ENCODE measurements at places on chromosomes 7 and 10. TPM values are rescaled to one million over a fixed set of nuclear protein-coding genes. Genes with fewer than 3 reads are reported as not detected.

DNA sequence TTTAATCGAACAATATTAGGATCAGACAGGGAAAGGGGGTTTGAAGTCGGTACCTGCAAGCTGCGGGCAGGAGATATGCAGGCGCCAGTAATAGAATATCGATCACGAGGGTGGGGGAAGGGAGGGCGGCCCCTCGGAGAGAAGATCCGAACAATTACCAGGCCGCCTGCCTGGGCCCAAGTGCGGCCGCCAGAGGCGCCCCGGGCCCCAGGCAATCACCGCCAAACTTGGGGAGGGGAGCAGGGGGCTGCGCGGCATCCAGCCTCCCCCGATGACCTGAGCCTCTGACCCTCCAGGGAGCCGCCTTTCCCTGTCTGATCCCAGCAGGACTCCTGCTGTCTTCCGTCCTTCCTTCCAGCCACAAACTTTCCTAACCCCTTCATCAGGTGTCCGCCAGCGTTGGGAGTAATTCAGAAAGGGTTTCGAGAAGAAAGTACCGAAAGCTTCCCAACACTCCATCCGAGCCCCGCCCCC, 1.1 kb downstream of the NKX1-2 start:
- no peak for ATAC-seq

DNA sequence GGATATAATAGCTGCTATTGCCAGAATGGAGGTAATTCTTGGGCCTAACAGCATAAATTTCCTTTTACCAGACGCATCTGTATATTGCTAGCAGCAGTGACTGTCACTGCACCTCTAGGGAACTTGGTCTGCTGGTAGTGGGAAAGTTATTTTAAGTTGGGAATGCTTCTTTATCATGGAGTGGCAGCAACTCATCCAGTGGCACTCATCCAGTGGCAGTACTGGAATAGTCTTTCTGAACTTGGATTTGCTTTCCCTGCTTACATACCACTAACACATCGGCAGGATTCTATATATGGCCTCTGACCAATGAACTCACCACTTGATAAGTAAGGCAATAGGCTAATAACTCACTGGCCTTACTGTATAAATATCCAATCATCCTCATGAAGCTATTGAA, 22.0 kb upstream of the ICA1 start:
- ATAC-seq: no peak

The SPDYE2B gene
- not detected for total RNA-seq

GRCh38 chr7:155357573-155358041, 59.9 kb downstream of the INSIG1 start:
- no peak for ATAC-seq

GRCh38 chr10:58632216-58632615, 119.5 kb downstream of the BICC1 start:
- ATAC-seq: no peak

GRCh38 chr7:122038134-122038533, 105.9 kb downstream of the AASS start:
- no peak for ATAC-seq

The NODAL gene
- total RNA-seq: 0.48 TPM

GRCh38 chr10:18140149-18140956, at the start of gene CACNB2:
Gene CACNB2, plus strand, starts transcription at chr10:18140424.
- ATAC-seq: peak; percentile 11

The ABCC2 gene
- total RNA-seq: 0.36 TPM

DNA sequence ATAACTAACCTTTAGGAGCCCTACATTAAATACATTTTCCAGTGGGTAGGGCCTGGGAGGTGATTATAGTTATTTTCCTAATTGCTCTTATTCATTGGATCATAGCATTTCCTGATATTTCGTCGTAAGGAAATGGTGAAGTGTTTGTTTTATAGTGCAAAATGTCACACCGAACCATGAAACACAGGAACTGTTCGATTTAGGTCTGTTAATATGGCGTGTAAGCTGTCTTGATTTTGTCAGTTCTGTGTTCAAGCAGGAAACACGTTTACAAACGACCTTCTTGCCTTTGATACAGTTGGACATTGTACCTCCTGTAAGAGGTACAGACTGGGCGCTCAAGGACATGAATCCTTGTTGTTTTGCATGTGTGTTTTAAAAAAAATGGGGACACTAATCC, 14.8 kb downstream of the RBM17 start:
- no peak for ATAC-seq

- ATAC-seq: no peak
Observed at GRCh38 chr10:8428654-8429053, 374.2 kb downstream of the GATA3 start.

The H2BK1 gene
- total RNA-seq: not detected

The TCTN3 gene
- 17.3 TPM for total RNA-seq

The ZP3 gene
- total RNA-seq: 19.8 TPM

DNA sequence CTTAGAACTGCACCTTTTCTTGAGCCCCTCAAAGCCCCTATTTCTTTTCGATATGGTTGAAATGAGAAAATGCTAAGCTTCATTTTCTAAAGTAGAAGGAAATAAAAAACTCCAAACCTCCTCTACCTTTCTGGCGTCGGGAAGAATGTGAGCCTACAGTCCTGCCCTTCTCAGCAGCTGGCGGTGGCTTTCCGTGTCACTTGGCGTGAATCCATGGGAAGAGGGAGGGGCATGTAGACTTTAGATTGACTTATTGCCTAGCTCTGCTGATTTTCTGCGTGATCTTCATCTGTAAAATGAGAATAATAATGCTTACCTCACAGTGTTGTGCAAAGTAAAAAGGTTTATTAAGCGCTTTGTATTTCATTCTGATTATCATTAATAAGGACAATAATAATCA, 35.0 kb downstream of the PRR15 start:
- no peak for ATAC-seq

DNA sequence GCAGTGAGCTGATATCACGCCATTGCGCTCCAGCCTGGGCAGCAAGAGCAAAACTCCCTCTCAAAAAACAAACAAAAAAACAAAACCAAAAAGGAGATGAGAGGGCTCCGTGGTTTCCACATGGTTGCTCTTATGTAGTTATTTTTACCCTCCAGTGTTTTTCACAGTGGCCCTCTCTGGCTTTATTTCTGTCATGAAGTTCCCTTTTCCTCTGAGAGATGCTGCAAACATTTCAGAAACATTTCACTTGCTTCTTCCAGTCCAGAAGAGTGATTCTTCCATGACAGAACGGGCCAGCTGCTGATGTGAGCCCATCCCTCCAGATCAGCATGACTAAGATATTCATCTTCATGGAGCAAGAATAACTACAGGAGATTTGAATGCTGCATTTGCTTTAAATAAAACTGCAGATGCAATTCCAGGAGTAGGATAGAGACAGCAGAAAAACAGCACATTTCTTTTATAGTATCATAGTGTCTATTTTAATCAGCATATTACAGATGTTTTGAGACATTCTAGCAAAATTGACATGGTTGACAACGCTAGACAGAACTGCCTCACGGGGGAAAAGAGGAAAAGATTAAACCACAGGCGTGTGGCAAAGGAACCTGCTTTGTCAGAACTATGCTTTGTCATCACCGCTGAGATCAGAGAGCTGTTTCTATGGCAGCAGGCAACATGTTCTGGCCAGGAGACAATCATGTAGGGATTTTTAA, 40.3 kb downstream of the NRCAM start:
- ATAC-seq: peak; percentile 85

The CCL24 gene
- total RNA-seq: 0.56 TPM

- no peak for ATAC-seq
Observed at GRCh38 chr7:94123136-94123535, 119.0 kb upstream of the BET1 start.

DNA sequence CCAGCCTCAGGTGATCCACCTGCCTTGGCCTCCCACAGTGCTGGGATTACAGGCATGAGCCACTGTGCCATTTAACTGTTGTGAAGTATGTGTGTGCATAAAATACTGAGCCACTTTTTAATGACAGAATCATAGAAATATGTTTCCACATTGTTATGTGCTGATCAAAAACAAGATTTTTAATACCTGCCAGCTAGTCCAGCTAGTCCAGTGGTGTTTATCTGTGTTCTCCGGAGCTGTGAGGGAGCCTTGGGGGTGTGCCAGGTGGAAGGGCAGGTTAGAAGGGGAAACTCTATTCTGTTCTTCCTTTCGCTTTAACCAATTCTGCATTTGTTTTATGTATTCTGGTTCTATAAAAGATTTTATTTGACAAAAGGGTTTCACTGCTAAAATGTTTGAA, 7.0 kb downstream of the FAM221A start:
- peak; percentile 82 for ATAC-seq

- no peak for ATAC-seq
Observed at GRCh38 chr10:15430969-15431771, 60.1 kb upstream of the FAM171A1 start.

GRCh38 chr10:121598263-121599249, at the start of gene FGFR2:
Gene FGFR2, minus strand, starts transcription at chr10:121598444. Its CDS starts 4,627 bp downstream, at chr10:121593817.
- peak; percentile 93 for ATAC-seq

DNA sequence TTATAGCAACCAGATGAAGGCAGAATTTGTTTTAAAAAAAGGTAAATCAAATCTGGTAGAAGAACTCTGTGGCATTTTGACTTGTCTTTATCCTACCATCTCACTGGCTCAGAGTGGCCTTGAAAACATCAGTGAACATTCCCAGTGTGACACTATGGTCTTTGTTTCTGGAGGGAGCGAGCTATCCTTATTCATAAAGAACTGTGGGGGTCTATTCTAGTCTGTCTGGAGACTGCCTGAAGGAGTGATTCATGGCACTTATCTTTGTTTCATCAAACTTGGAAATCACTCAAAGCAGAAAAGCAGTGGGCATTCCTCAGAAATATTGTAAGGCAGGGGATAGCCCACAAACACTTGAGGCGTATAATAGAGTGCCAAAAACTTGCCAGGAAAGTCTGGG, 719.1 kb downstream of the PCDH15 start:
- ATAC-seq: no peak

The GNAT3 gene
- not detected for total RNA-seq

GRCh38 chr10:89952751-89953150, 251.4 kb downstream of the KIF20B start:
- no peak for ATAC-seq

The PRF1 gene
- 0.28 TPM for total RNA-seq

All from esophagus mucosa (tissue), 1 donor.